Uterine smooth muscle cell (primary cell): ENCODE measurements at places on chromosomes 16 and 17. TPM values are rescaled to one million over a fixed set of nuclear protein-coding genes. Genes with fewer than 3 reads are reported as not detected.

Gene EFCAB13
- total RNA-seq, result 3.7 and 12.9 TPM in 2 replicates

Gene CASKIN1
- total RNA-seq, result 0.12 and 0.33 TPM in 2 replicates

Gene ZNF423
- 0.44 and 0.62 TPM in 2 replicates for total RNA-seq

Gene TBC1D3G
- total RNA-seq, result not detected in 2 replicates

Gene MYH3
- total RNA-seq, result 0.77 and 0.87 TPM in 2 replicates

Gene GAS2L2
- under 0.01 TPM in 1 of 2 replicates, not detected in the other for total RNA-seq

Gene GRAP
- total RNA-seq, result under 0.01 and 0.11 TPM in 2 replicates

Gene CDRT15L2
- total RNA-seq, result not detected in 2 replicates

Gene NHLRC4
- total RNA-seq, result 1.8 and 2.0 TPM in 2 replicates
